ENCODE measurements at places on chromosomes 13 and 19. TPM values are rescaled to one million over a fixed set of nuclear protein-coding genes. Genes with fewer than 3 reads are reported as not detected.

GRCh38 chr19:39864118-39864517 is 17.9 kb upstream of the FBL start:
- DNase-seq, result no peak

DNA sequence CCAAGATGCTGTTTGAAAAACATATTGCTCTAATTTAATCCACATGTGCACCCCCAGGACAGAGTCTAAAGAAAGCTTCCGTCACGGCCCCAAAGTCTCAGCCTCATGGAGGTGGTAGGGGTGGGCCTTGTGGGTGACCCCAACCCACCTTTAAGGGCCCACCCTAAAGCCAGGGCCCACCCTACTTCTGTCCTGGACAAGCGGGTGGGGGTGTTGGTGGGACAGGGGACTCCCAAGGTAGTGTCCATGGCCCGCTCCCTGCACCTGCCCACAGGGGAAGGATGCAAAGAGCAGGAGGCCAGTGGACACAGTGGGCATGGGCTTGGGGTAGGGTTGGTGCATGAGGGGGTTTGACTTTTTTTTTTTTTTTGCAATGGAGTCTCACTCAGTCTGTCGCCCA is 66.8 kb downstream of the KCTD15 start:
- no peak for DNase-seq

The FREM2 gene
- total RNA-seq, result not detected

- DNase-seq, result no peak
Measured at GRCh38 chr19:10467104-10467706, 36.0 kb downstream of the KEAP1 start.

- DNase-seq, result no peak
Measured at GRCh38 chr19:3750211-3750610, 11.3 kb downstream of the APBA3 start.

The IGFL1 gene
- total RNA-seq, result not detected

DNA sequence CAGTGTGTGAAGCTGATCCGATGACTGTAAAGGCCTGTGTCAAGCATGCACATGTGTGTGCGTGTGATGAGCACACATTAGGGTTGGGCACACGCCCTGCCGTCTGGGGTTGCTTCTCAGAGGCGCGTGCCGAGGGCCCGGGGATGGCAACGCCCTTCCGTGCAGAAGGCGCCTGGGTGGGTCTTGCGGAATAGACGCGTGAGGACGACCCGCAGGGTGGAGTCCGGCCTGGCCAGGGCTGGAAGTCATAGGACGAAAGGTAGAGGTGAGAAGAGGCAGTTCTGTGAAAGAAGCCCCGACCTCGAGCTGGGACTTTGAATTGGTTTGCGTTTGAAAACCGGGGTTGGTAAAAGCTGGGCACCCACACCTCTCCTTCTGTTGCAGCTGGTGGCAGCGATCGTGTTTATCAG is 35.7 kb downstream of the TMEM255B start:
- DNase-seq, result no peak

Measured in natural killer cell treated with Interleukin-12 subunit alpha and Interleukin-12 subunit beta and Interleukin-15 and Interleukin-18, amount 100 ng/mL, for 72 hours (primary cell).